ENCODE measurements at places on chromosomes 13 and 19. TPM values are rescaled to one million over a fixed set of nuclear protein-coding genes. Genes with fewer than 3 reads are reported as not detected.

Gene LSM14A
- polyA plus RNA-seq: 76.4 TPM

Gene CDX2
- not detected for polyA plus RNA-seq

Gene ZNF573
- 1.1 TPM for polyA plus RNA-seq

Gene FLT3
- polyA plus RNA-seq: 1.9 TPM

Gene ZNF555
- 2.1 TPM for polyA plus RNA-seq

Gene C19orf67
- polyA plus RNA-seq: 0.38 TPM

Gene CPAMD8
- 9.6 TPM for polyA plus RNA-seq

Gene FREM2
- 1.6 TPM for polyA plus RNA-seq

Gene SIGLEC8
- polyA plus RNA-seq: 0.22 TPM

Gene PALM
- 22.7 TPM for polyA plus RNA-seq

Gene GPC5
- 0.55 TPM for polyA plus RNA-seq

Gene ATP4B
- not detected for polyA plus RNA-seq

Gene C19orf85
- not detected for polyA plus RNA-seq

Gene C13orf42
- not detected for polyA plus RNA-seq

Gene SYT3
- polyA plus RNA-seq: 0.23 TPM

- DNase-seq: peak; percentile 32
These were observed 6.7 kb upstream of the PCDH17 start for GRCh38 chr13:57624565-57625435.

DNA sequence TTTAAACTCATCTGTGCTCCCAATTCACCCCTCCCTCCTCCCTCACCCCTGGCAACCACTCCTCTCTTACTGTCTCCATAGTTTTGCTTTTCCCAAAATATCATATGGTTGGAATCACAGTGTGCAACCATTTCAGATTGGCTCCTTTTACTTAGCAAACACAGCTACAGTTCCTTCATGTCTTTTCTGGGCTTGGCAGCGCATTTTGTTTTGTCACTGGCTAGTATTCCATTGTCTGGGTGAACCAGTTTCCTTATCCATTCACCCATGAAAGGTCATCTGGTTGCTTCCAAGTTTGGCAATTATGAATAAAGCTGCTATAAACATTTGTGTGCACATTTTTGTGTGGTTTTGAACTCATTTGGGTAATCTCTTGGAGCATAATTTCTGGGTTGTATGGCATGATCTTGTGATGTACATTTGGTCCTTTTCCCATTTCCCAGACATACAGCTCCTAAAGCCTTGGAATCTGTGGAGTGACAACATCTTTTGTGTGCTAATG is 23.9 kb upstream of the GAS6 start:
- DNase-seq: no peak

GRCh38 chr19:16829010-16829821 is at the start of gene SIN3B:
TSS of gene SIN3B (plus strand) at chr19:16829398. CDS start at chr19:16829421, 23 bp downstream.
- DNase-seq: peak; percentile 92

GRCh38 chr13:111261326-111261725 is 59.1 kb upstream of the TEX29 start:
- DNase-seq: no peak

DNA sequence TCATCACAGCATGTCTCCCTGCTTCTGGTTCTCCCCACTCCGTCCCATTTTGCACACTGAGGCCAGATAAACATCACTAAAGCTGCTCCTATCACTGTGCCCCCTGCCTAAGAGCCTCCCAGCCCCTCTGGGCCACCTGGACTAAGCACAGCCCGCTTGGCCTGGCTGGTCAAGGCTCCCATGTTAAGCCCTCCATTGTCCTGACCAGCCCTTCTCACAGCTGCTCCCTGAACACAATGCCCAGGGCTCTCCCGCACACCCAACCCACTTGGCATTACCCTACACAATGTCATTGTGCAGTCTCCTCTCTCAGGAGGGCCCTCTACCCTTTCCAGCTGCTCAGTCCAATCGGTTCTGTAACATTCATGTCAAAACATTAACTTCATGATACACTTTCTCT is 133.4 kb downstream of the NUFIP1 start:
- no peak for DNase-seq

GRCh38 chr13:104286566-104287290 is 1220.5 kb upstream of the SLC10A2 start:
- peak; percentile 2 for DNase-seq

- DNase-seq: no peak
These were observed 17.7 kb downstream of the PNMA8A start for GRCh38 chr19:46453661-46454060.

GRCh38 chr19:7833225-7834099 is 3.4 kb downstream of the EVI5L start:
- peak; percentile 37 for DNase-seq

DNA sequence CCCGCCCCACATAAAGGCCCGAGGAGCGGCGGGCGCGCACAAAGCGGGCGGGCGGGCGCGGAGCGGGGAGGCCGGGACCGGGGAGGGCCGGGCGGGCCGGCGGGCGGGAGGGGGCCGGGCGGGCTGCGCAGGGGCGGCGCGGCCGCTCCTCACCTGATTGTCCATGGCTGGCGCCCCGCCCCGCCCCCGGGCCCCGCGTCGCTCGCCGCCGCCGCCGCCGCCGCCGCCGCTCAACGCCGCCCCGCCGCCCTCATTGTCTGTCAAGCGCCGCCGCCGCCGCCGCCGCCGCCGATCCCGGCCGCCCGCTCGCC is 200 bp downstream of the MLLT1 start:
- DNase-seq: no peak

- DNase-seq: no peak
These were observed 105.5 kb downstream of the SHISA2 start for GRCh38 chr13:25946321-25946720.

DNA sequence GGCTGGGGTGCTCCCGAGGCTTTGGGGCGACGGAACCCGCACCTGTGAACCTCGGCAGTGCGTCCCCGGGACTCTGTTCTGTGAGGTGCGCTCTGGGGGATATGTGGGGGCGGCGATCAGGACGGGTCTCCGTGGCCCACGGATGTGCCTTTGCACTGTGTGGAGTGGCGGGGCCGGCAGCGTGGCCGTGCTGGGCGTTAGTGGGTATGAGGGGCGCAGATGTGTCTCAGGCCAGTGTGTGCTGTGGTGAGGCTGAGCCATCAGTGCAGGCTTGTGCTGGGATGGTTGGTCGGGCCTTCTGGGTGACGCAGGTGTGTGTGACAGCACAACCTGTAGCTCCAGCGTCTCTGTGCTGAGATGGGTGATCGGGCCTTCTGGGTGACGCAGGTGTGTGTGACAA is 16.9 kb downstream of the ZNF331 start:
- DNase-seq: no peak

- DNase-seq: no peak
These were observed 41.9 kb downstream of the NFIX start for GRCh38 chr19:13037161-13037560.

GRCh38 chr19:38989066-38989605 is 13.6 kb upstream of the FBXO17 start:
- DNase-seq: peak; percentile 40

- DNase-seq: peak; percentile 50
These were observed 10.2 kb downstream of the KCNRG start for GRCh38 chr13:50025436-50025835.

DNA sequence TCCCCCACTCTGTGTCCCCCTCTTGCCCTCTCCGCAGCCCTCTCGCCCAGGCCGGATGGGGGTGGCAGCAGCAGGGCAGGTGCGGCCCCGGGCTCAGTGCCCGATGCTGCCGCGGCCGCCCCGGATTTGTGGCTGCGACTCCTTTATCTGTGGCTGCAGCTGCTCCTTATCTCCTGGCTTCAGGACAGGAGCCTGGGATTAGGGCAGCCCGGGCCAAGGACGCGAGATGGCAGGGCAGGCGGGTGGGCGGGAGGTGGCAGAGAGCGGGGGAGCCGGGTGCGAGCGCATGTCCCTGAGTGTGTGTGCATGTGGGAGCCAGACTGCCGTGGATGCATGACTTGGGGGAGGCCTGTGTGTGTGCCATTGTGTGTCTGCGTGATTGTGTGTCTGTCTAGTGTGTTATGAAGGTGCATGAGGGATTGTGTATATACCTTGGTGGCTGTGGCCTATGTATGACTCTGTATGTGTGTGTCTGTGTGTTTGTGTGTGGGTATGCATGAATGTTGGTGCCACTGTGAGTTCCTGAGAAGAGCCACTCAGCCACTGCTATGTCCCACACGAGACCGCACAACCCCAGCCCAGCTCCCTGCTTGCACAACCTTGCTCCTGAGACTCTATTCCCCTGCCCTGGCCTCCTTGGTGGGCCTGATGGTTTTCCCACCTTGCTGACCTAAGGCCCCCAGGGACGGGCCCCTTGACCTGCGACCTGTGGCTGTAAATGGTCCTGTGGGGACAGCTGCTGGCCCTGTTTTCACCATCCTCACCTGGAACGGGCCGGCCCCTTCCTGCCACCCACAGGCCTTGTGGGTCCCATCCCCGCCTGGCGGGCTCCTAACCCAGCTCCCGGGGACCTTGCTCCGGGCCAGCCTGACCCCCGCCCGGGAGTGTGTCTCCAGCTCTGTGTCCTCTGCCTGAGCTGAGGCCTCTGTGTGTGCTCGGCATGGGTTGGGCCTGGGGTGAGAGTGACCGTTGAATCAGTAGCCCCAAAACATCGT is 5.3 kb upstream of the NRTN start:
- no peak for DNase-seq

- DNase-seq: no peak
These were observed 9.8 kb upstream of the CXCL17 start for GRCh38 chr19:42452590-42452989.

DNA sequence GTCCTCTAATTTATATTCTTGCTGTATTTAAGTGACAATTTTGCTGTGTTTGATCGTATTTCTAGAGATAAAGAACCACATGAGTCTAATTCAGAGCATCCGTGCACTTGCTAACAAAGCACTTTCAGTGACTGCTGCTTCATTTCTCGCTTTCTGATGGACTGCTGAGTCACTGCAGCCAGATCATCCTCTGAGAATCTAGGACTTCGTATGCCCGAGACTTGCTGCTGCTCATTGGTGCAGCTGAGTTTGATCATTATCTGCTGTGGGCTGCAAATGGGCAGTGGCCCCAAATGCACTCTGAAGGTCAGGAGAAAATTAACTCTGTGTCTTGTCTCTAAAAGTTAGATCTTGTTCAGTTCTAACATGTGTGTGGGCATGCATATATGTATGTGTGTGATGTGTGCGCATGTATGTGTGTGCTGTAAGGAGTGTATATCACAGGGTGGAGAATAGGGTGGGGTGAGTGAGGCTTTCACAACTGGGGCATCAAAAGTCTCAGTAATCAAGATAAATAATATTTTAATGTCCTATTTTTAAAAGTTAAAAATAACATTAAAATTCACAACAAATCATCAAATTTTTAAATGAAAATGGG is 342.6 kb downstream of the MTUS2 start:
- no peak for DNase-seq

DNA sequence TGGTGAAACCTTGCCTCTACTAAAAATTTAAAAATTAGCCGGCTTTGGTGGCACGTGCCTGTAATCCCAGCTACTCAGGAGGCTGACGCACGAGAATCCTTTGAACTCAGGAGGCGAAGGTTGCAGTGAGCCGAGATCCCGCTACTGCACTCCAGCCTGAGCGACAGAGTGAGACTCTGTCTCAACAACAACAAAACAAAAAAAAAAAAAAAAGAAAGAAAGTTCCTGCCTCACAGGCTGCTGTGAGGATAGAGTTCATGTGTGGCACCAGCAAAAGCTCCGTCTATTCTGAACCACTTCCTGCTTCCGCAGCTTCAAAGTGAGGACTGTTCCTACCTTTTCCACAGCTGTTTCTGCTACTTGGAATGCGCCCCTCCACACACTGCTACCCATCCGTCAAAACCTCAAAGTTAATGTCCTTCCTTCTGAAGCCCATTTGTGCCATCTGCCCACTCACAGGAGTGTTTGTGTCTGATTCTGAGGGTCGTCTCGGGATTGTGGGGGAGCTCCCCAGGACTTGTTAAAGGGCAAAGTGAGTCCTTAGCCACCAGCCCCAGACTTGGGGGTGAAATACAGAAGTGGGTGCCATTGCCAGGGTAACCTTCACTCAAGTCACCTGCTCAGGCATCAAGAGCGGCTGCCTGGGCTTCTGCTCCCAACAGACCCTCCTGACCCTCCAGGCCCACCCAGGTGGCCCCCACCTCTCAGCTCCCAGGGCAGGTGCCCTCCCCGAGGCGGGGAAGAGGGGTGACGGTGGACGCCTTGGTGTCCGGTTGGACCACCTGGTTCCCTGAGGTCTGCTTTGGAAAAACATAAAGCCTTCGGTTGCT is 2.9 kb downstream of the MFSD12 start:
- DNase-seq: no peak

GRCh38 chr19:51097166-51097738 is 11.0 kb downstream of the CTU1 start:
- peak; percentile 20 for DNase-seq

GRCh38 chr13:110134801-110135200 is 172.2 kb downstream of the COL4A1 start:
- no peak for DNase-seq

- DNase-seq: no peak
These were observed 270.5 kb downstream of the DIAPH3 start for GRCh38 chr13:59893266-59893665.

- DNase-seq: no peak
These were observed 10.9 kb downstream of the PRAM1 start for GRCh38 chr19:8491574-8491973.

GRCh38 chr19:48283908-48284307 is 14.0 kb downstream of the ZNF114 start:
- no peak for DNase-seq

DNA sequence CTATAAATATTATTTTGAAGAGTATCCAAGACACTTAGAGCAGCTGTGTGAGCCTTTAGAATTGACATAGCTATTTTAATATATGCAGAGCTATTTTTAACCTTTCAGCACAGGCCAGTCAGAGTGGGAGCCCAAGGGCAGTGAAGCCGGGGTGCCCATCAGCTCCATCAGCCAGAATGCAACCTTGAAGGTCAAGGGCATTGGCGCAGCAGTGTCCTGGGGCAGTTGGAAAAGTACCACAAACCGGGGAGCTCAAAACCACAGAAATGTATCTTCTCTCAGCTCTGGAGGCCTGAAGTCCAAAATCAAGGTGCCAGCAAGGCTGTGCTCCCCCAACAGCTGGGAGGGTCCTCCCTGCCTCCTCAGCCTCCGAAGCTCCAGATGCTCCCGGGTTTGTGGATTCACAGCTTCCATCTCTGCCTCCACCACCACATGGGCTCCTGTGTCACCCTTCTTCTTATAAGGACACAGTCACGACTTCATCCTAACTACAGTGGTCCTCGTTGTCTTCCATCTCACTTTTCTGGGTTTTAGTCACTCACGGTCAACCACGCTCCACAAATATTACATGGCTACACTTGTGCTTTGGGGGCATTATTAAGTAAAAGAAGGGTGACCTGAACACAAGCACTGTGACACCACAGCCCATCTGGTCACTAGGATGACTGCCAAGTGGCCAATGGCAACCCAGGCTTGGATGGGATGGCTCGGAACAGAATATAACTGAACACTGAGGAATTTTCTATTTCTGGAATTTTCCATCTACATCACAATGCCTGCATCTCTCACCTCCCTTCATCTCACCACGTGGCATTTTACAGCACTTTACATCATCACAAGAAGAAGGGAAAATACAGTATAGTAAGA is 15.9 kb upstream of the GAS6 start:
- DNase-seq: no peak

DNA sequence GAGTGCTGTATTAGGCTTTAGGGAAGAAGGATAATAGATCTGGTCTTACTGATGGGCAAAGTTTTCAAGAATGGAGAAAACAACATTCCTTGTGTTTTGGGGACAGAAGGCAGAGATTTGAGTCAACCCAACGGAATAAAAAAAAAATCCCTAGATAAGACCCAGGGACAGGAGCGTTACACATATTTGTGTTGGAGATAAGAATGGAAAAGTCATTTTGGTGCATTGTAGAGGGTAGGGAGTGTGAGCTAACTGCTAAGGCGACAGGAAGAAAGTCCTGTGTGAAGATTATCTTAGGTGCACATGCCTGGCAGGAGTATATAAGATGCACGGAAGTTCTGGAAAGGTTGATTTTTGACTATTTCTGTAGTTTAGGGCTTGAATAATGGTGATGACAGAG is 450.3 kb upstream of the ARGLU1 start:
- no peak for DNase-seq

GRCh38 chr19:30593356-30593755 is 221.2 kb downstream of the ZNF536 start:
- no peak for DNase-seq

Data from lung (tissue), 17 donors.